ENCODE measurements at places on chromosomes 1 and 21.

GRCh38 chr1:113088972-113089371 is 16.0 kb downstream of the LRIG2 start:
- no peak for DNase-seq

- DNase-seq, result no peak
Observed at GRCh38 chr1:45971335-45971734, 161.1 kb downstream of the PIK3R3 start.

DNA sequence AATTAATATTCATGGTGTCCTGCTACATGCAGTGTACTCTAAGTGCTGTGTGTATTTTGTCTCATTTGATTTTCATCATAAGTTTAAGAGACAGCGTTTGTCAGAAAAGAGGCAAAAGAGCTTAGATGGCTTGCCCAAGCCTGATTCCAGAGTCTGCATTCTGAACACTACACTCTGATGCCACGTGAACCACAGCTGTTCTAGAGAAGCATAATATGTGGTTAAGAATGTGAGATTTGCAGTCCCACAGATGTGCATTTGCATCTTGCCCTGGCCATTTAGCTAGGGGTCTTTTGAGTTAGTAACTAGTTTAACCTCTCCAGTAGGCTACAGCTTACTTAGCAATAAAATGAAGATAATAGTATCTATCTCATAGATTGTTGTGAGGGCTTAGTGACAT is 9.2 kb upstream of the GADD45A start:
- DNase-seq, result no peak

DNA sequence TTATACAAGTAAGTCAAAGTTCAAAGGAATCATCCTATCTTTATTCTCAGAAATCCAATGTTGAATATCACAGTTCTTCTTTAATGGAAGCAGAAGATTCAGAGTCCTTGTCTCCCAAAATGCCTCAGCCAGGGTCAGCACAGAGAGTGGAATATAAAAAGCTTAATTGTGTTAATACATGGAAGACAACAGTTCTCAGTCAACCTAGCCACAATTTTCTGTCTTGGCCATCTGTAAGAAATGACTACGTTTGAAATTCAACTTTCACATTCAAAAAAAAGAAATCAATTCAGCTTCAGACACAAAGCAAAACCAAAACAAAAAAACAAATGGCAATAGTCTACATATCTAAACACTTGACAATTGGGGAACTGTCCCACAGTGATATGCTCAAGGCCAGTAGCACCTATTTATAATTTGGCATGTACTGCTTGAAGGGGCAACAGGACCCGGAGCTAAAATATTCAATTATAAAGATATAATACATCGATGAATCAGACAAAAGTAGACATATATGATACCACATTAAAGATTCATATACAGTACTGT is 27.3 kb upstream of the GLIS1 start:
- no peak for DNase-seq

DNA sequence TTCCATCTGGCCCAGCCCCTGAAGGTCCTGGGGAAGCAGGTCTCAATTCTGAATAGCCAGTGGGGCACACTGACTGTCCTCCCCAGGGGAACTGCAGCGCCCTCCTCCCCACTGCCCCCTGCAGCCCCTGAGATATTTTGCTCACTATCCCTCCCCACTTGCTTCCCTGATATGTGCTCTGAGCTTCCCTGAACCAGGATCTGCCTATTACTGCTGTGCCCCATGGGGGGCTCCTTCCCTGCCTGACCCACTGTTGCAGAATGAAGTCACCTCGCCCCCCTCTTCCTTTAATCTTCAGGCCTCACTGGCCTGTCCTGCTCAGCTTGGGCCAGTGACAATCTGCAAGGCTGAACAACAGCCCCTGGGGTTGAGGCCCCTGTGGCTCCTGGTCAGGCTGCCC is 89.8 kb downstream of the PTPRU start:
- DNase-seq, result no peak

- DNase-seq, result no peak
Observed at GRCh38 chr1:85998105-85998855, 158.3 kb downstream of the COL24A1 start.

- no peak for DNase-seq
Observed at GRCh38 chr1:225260319-225260718, 167.5 kb downstream of the LBR start.

GRCh38 chr1:116853680-116854402 is 55.9 kb upstream of the PTGFRN start:
- DNase-seq, result no peak

DNA sequence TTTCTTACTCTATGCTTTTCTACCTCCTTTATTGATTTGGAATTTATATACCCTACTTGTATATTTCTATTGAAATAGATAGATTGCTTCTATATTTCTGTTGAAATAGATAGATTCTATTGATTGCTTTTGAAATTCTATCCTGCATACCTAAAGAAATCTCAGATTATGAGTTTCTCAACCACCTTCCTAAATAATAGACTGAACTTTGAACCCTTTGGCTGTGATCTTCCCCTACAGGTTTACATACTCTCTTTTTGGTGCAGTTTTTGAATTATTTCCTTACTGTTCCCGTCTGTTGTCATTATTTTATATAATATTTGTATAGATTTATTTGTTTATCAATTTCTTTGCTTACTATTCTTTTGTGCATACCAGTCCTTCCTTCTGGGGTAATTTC is 20.4 kb upstream of the CSF3R start:
- no peak for DNase-seq

DNA sequence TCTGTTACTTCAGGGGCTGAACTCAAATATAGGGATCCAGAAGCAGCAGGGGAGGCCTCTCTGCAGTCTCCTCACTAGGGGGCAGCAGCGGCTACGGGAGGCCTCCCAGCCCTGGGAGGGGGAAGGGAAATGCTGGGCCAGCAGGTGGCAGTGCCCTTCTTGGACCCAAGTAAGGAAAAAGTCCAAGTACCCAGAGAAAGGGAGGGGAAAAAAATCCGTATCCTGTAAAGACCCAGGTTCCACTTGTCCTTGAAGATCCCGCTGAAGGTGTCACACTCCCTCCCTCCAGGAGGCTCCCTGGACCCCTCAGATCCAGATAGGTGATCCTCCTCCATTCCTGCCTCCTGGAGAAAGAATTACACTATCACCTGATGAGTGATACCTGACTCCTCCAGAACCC is 14.1 kb upstream of the NUAK2 start:
- peak; percentile 77 for DNase-seq
